ENCODE measurements at places on chromosomes 2 and 18.

DNA sequence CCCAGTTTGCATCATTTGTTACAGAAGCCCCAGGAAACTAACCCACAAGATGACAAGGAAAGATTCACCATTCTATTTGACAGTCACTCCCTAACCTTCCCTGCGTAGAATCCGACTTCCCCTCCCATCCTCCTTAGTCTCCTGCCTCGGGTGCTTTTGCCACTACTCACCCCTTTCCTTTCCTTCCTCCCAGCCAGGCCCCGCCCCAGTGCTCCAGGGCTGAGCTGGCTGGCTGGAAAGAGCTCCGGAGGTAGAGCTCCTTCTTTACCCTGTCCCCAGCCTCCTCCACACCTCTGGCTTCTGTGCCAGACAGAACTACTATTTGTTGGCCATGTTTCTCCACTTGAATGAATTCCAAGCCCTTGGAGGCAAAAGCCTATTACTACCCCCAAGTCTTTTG is 317.6 kb upstream of the NCKAP5 start:
- H3K36me3 ChIP-seq, result no peaks in the 10 kb centered on the region
- peaks cover 14% of the 10 kb centered on the region for H3K27me3 ChIP-seq
- H3K4me3 ChIP-seq, result no peak overlapping the region
- DNase-seq, result peak; percentile 19

GRCh38 chr2:15448250-15448839 is 112.8 kb downstream of the NBAS start:
- no peaks in the 10 kb centered on the region for H3K27me3 ChIP-seq
- no peak overlapping the region for H3K4me3 ChIP-seq
- H3K4me1 ChIP-seq, result no peaks in the 10 kb centered on the region
- H3K27ac ChIP-seq, result no peak overlapping the region

- DNase-seq, result no peak
- H3K36me3 ChIP-seq, result no peaks in the 10 kb centered on the region
- H3K27ac ChIP-seq, result no peak overlapping the region
- peaks cover 4% of the 10 kb centered on the region for H3K4me1 ChIP-seq
These were observed 90.3 kb upstream of the BCL2L11 start for GRCh38 chr2:111030260-111030891.

DNA sequence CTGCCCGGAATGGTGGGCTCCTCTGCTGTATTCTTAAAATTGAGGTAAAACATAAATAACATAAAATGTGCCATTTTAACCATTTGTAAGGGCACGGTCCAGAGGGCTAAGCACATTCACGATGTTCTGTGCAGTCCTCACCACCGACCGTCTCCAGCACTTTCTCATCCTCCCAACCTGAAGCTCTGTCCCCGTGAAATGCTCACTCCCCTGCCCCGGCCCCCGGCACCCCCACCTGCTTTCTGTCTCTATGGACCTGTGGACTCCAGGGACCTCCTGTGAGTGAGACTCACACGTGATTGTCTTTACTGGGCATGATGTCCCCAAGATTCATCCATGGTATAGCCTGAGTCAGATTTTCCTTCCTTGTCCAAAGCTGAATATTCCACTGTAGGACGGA is 38.7 kb upstream of the CTDP1 start:
- H3K36me3 ChIP-seq, result no peaks in the 10 kb centered on the region
- no peak overlapping the region for H3K4me3 ChIP-seq
- H3K27ac ChIP-seq, result no peak overlapping the region
- H3K27me3 ChIP-seq, result peaks cover 6% of the 10 kb centered on the region
- DNase-seq, result peak; percentile 67

- no peaks in the 10 kb centered on the region for H3K4me1 ChIP-seq
- no peak for DNase-seq
- H3K27me3 ChIP-seq, result no peaks in the 10 kb centered on the region
- H3K4me3 ChIP-seq, result no peak overlapping the region
- no peak overlapping the region for H3K27ac ChIP-seq
These were observed 401.0 kb downstream of the SETBP1 start for GRCh38 chr18:45081566-45082181.

Measured in osteoblast (primary cell).